ENCODE measurements at places on chromosomes 1 and 21. TPM values are rescaled to one million over a fixed set of nuclear protein-coding genes. Genes with fewer than 3 reads are reported as not detected.

TNFSF4 gene
- total RNA-seq = 19.7 TPM

DNA sequence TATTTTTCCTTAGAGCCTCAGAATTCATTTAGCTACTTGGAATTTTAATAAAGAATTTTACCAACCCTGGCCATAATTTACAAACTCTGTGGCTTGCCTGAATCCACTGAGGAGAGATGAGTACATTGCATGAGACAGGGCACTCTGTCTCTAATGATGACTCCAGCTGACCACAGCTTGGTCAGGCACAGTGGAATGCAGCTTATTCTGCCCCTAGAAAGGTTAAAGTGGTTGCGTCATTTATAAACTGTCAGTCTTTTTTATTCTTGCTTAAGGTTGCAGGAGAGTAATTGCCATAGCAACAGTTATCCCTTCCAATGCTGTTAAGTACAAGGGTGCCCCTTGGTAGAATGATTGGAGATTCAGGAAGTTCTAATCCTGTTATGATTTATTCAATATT is 28.3 kb downstream of the PDE4B start:
- no peaks in the 10 kb centered on the region for H3K36me3 ChIP-seq
- H3K4me1 ChIP-seq = peaks cover 5% of the 10 kb centered on the region
- no peak overlapping the region for H3K4me3 ChIP-seq
- DNase-seq = peak; percentile 97

SLAMF6 gene
- not detected for total RNA-seq

DNA sequence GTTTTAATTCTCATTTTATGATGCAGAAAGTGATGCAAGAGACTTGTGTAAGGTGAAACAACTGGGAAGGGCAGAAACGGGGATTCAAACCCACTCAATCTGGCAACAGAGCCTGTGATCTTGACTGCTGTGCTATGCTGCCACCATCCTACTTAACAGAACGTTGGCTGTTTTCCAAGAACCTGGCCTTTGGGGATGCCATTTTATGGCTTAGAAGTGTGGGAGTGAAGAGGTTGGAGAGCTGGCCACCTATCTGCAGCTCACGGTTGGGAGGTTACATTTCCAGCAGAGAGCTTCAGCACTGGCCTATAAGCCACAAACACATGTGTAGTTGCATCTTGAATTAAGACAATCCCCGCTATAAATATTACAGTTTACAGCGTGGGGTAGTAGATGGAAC is 235.3 kb downstream of the PRDM2 start:
- no peaks in the 10 kb centered on the region for H3K27me3 ChIP-seq
- no peak overlapping the region for H3K4me3 ChIP-seq
- H3K27ac ChIP-seq = no peak overlapping the region
- H3K4me1 ChIP-seq = no peaks in the 10 kb centered on the region
- H3K36me3 ChIP-seq = no peaks in the 10 kb centered on the region
- no peak for DNase-seq

DNA sequence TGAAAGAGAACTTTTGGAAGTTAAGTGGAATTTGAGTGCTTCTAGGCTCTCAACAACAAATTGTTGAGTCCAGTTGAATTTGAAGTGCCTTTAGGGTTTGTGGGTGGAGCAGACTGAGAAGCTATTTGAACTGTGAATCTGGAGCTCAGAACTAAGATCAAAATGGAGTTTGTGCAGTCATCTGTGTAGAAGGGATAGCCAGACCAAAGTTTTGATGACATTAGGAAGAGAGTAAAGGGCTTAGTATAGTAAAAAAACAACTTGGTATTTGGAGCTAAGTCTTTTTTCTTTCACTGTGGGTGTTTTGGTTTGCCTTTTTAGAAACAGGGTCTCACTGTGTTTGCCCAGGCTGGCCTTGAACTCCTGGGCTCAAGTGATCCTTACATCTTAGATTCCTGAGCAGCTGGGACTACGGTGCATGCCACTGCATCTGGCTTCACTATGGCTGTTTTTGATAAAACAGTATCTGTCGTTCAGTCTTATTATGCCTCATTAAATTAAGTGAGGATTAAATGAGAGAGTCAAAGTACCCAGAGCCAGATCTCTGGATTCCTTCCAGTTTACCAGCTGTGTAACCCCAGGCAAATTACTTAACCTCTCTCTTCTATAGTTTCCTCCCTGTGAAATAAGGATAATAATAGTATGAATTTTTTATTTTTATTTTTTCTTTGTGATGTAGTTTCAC is 20.0 kb downstream of the HDAC1 start:
- no peak overlapping the region for H3K4me3 ChIP-seq
- no peak for DNase-seq
- peaks cover 5% of the 10 kb centered on the region for H3K36me3 ChIP-seq
- H3K27ac ChIP-seq = no peak overlapping the region
- peaks cover 5% of the 10 kb centered on the region for H3K4me1 ChIP-seq

NAV1 gene
- 14.0 TPM for total RNA-seq

DNA sequence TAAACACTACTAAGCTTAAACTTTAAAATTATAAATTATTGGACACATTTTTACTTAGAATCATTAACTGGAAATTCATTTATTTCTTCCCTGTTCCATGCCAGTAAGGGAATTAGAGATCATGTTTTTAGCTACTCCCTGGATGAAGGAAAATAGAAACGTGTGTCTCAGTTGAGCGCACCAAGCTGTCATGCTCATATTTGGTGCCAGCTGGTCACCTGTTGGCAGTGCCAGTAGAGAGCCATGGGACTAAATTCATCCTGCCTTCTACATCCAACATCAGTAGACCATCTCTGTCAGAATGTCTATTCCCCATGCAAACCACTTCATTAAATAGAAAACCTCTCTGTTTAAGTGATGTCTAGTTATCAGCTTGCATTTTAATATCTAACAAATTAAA is 17.4 kb upstream of the SLC22A15 start:
- H3K4me1 ChIP-seq = no peaks in the 10 kb centered on the region
- H3K4me3 ChIP-seq = no peak overlapping the region

DNA sequence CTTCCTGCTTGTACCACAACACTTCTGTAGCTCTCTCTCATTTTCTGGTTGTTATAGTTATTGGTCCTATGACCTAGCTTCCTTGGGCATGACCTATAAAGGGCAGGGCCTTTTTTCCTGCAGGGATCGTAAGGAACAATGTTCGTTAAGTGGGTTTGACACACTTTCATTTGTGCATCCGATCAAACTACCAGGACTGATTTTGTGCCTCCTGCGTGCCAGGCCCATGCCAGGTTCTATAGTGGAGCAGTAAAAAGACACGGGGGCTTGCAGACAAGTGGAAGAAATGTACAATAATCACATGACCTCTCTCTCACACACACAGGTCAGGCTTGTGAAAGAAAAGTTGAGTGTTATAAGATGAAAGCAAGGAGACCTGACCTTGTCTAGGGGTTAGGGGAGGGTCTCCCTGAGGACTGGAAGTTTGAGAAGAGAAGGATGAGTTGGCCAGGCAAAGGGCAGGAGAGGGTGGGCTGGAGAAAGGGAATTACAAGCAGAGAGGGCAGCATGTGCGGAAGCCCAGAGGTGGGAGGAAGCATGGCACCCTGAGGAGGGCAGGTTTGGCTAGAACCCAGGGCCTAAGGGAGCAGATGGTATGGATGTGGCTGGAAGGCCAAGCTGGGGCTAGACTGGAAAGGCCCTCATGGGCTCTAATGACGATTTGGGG is 145.4 kb downstream of the GRIK3 start:
- H3K27ac ChIP-seq = no peak overlapping the region
- DNase-seq = no peak
- H3K4me1 ChIP-seq = no peaks in the 10 kb centered on the region
- H3K36me3 ChIP-seq = no peaks in the 10 kb centered on the region

CYP4A11 gene
- not detected for total RNA-seq

A3GALT2 gene
- total RNA-seq = not detected

- DNase-seq = no peak
- no peaks in the 10 kb centered on the region for H3K27me3 ChIP-seq
- H3K4me1 ChIP-seq = peaks cover 7% of the 10 kb centered on the region
- H3K4me3 ChIP-seq = no peak overlapping the region
- H3K36me3 ChIP-seq = no peaks in the 10 kb centered on the region
- no peak overlapping the region for H3K27ac ChIP-seq
These were observed 27.5 kb upstream of the GNG12 start for GRCh38 chr1:67860776-67861175.

GRCh38 chr1:21691739-21692138 is 22.6 kb upstream of the RAP1GAP start:
- H3K4me1 ChIP-seq = no peaks in the 10 kb centered on the region
- H3K36me3 ChIP-seq = peaks cover 40% of the 10 kb centered on the region
- H3K27ac ChIP-seq = no peak overlapping the region
- no peaks in the 10 kb centered on the region for H3K27me3 ChIP-seq
- no peak overlapping the region for H3K4me3 ChIP-seq

LAMC1 gene
- total RNA-seq = 394 TPM

RLF gene
- 33.1 TPM for total RNA-seq
